ENCODE measurements at places on chromosomes 11 and 22.

- no peak for DNase-seq
These were observed 39.6 kb upstream of the CHRM4 start for GRCh38 chr11:46431211-46431610.

- DNase-seq = no peak
These were observed 18.2 kb upstream of the SPINDOC start for GRCh38 chr11:63795066-63795465.

- DNase-seq = no peak
These were observed 1.0 kb upstream of the TMEM86A start for GRCh38 chr11:18697576-18697975.

- no peak for DNase-seq
These were observed 368.5 kb downstream of the INSC start for GRCh38 chr11:15483205-15483604.

GRCh38 chr11:109109571-109110315 lies 312.2 kb upstream of the C11orf87 start:
- peak; percentile 21 for DNase-seq

GRCh38 chr22:36252754-36253522 lies at the start of gene APOL1:
Gene APOL1, plus strand, starts transcription at chr22:36253133. Its CDS starts 1,823 bp downstream, at chr22:36254956.
- peak; percentile 74 for DNase-seq

- DNase-seq = peak; percentile 18
These were observed 72.9 kb downstream of the CTTN start for GRCh38 chr11:70471254-70471653.

DNA sequence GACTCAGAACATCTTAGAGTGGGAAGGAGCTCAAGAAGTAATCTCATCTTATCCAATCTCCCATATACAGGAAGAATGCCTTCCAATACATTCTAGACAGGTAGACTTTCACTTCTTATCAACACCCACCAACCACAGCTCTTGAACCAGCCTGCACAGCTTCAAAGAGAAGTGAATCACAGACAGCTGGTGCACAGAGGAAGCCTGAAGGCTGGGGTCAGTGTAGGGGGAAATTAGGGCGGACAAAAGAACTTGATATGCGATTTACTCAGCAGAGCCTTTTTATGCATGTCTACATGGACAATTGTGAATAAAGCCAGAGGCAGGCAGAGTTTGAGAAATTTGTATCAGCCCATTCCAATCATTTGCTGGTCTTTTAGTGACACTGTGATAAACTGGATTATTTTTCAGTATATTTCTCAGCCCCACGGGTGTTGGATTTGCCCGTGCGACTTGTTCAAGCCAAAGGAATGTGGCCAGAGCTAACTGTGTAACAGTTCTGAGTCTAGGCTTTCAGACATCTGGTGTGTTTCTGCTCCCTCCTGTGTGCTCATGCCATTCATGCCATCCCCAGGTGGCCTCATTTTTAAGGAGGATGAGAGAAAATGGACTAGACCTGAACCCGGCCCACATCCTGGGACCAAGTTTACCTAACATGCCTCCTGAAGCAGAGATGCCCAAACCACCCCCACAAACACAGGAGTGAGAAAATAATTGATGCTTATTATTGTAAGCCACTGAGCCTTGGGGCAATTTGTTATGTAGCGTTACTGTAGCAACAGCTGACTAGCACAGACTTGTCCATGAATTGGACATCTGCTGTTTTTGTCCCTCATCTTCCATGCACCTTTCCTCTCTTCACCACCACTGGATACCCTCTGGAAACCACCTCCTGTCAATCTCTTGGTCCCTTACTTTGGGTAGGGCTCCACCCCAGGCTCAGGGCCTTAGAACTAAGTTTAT lies 137.5 kb upstream of the HSD17B12 start:
- DNase-seq = no peak

- DNase-seq = no peak
These were observed 38.5 kb downstream of the GAB2 start for GRCh38 chr11:78379039-78379670.

DNA sequence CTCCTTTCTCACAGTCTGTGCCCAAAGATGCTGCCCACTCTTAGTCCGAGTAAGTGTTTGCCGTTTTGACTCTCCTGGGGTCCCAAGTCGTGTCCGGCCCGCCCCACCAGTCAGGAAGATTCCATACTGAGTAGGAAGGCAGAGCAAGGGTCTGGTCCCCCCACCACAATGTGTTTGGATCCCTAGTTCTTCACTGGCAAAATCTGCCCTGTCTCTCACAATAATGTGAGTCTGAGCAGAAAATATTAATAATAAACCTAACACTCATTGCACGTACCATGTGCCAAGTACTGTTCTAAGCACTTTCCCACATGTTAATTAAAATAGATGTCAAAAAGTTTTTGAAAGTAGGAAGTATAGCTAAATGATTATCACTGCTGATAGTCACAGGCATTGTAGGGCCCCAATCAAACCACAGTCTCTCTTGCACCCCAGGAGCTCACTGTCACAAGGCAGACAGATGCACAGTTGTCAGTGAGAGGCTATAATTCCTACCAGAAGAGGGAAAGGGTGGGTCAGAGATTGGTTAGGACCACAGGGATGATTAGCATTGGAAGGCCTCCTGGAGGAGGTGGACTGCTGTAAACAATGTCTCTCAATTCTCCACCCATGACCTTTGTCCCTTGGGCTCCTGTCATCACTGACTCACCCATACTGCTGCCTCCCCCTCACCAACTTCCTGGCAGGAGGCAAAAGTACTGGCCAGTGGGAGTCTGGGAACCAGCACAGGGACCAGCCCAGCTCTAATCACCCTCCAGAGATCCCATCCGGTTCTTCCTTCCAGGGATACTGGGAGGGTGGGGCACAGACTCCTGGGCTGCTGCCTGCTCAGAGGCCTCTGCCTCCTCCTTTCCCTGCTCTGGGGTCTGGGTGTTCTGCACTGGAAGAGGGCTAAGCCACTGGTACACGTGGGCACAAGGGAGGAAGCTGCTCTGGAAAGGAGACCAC lies 1.0 kb upstream of the POLD4 start:
- peak; percentile 95 for DNase-seq

DNA sequence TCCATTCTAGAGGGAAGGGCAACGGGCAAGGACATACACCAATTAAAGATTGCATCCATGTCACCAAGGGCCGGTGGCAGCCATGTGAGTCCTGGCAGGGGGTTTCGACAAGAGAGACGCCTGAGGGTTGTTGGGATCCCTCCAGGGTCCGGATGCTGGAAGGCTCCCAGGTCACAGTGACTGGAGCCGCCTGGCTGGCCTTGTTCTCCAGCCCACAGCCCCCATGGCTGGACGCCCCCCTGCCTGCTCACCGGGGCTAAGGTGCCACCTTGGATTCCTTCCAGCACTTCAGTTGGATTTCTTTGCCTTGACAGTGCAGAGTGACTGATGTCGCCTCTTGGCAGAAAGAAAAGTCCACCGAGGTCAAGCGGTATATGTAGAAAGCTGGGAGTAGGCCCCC lies 42.6 kb downstream of the ANO1 start:
- DNase-seq = no peak

- DNase-seq = no peak
These were observed 7.3 kb upstream of the TBX1 start for GRCh38 chr22:19753090-19753842.

DNA sequence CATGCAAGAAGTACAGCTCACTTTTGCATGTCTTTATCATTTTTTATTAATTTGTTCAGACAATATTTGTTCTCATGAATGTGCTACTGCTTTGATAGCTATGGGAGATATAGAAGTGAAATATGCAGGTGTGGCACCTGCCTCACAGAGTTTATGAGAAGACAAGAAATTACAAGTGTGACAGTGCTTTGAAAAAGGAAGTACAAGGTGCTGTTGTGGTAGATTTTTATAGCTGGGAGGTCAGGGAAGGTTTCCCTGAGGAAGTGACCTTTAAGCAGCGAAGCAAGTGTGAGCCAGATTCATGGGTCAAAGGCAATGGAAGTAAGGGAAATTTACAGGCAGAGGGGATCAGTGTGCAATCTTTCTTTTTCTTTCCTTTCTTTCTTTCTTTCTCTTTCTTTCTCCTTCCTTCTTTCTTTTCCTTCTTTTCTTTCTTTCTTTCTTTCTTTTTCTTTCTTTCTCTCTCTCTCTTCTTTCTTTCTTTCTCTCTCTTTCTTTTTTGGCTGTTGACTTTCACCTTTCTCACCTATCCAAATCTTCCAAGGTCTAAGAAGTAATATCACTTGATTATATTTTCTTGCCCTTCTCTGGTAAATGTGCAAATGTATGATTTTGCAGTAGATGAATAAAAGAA lies 6.4 kb upstream of the BMAL1 start:
- DNase-seq = no peak

- DNase-seq = no peak
These were observed 3.7 kb downstream of the SLC15A3 start for GRCh38 chr11:60948250-60948649.

GRCh38 chr11:89490981-89491690 lies at the start of gene NOX4:
Gene NOX4, minus strand, starts transcription at chr11:89491375. Its CDS starts 129 bp downstream, at chr11:89491246.
- peak; percentile 31 for DNase-seq

DNA sequence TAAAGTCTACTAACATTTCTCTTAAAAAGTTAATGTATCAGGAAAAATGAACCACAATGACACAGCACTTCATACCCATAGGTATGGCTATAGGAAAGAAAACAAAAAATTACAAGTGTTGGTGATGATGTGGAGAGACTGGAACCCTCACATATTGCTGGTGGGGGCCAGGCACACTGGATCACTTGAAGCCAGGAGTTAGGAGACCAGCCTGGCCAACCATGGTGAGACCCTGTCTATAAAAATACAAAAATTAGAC lies 26.7 kb downstream of the TCF20 start:
- no peak for DNase-seq

DNA sequence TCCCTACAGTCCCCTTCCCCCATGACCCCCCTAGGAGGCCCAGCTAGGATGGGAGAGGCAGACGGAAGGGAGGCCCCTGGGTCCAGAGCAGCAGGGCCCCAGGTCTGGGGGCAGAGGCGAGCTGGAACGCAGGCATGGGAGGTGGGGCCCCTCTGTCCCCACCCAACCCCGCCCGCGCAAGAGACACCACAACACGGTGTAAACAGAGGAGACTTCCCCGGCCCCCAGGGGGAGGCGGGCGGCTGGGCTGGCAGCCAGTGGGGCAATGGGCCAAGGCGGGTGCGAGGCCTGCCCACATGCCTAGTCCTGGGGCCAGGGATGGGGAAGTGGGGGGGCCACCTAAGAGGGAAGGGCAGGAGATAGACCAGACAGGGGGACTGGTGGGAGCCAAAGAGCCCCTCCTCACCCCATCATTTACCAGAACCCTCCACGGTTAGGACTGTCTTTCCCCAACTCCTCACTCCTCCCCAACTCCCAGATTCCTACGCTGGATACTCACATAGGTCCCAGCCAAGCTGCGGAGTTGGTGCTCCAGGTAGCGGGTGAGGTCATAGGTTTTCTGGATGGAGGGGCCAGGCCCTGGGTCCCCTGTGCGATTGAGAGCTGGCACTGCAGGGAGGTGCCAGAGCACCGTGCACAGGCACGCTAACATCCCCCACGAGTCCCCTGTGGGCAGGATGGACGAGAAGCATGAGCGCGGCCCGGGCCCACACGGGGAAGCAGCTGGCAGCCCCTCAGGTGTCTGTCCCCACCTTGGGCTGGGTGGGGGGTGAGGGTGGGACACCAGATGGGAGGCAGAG lies 6.2 kb downstream of the CLCF1 start:
- no peak for DNase-seq

DNA sequence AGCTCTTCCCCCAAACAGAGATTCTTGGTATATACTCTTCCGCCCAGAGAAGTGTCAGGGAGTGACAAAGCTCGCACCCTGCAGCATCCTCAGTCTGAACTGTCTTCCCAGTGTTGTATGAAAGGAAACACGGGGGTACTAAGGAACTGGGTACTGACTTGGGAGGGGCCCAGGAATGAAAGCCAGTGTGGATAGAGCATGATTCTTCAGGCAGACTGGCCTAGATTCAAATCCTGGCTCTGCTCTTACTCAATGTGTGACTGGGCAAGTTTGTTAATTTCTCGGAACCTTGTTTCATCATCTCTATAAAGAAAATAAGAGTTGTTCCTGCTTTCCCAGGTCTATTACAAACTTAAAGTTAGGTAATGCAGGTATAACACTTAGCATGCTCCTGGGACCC lies 266.0 kb upstream of the NARS2 start:
- DNase-seq = peak; percentile 96

GRCh38 chr11:111730871-111731591 lies 35.2 kb downstream of the PPP2R1B start:
- DNase-seq = peak; percentile 11

DNA sequence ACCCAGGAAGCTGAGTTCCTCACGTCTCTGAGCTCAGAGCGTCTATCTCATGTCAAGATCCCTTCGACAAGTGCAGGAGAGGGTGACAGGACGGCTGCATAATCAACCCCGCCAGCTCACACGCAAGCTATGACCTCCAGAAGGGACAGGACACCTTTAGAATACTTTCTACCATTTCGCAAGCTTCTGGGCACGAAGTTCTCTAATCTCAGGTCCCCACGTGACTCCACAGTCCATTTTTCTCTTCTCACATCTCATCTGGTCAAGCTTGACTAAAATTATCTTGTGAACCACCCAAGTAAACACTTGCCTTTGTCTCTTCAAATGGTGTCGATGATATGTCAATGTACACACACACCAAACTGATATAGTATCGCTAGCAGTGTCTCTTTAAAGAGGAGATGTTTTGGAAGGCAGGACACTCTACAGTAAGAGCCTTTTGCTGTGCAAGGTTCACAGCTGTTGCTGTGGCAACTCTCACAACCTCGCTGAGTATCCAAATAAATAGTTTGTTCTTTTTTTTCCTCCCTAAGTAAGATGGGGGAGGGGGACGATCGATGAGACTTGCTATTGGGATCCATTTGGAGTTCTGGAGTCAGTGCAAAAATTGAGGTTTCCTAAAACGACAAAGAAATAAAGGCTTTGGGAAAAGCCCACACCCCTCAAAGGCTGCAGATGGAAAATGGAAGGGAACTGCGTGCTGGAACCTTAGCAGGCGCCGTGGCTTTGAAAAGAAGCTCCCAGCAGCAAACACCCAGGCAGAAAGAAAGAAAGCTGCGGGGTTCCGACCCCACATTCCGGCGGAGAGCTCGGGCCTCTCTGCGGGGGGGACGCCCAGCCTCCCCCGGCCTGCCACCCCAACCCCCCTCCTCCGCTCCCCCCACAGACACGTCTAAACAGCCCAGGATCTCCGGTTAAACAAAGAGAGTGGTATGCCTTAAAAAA lies 215.4 kb upstream of the UBASH3B start:
- peak; percentile 47 for DNase-seq

GRCh38 chr11:114832532-114833125 lies 154.3 kb downstream of the NXPE2 start:
- no peak for DNase-seq

DNA sequence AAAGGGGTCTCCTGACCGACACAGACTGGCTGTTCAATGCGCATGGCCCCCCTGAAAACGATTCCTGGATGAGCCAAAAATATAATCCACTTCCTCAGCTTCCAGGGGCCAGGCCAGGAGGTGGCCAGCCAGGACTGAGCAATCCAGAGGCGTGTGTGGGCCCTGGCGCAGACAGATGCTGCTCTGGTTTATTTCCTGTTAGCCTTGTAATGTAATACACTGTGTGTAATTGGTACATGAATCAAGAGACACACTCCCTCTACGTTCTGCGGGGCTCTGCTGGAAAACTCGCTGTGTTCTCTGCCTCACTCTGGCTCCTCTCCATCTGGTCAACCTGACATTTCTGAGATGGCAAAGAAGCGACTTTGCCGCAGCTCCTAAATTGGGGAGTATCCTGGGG lies 26.3 kb upstream of the ISX start:
- no peak for DNase-seq
